Metanephros (tissue), 2 donors: ENCODE measurements at places on chromosomes 12 and 14. TPM values are rescaled to one million over a fixed set of nuclear protein-coding genes. Genes with fewer than 3 reads are reported as not detected.

Gene BHLHE41
- 1.8 TPM for total RNA-seq

Gene HSPA2
- 47.2 TPM for total RNA-seq

Gene RHOJ
- 13.4 TPM for total RNA-seq

Gene CDKN3
- total RNA-seq: 12.8 TPM

Gene DENND5B
- 44.0 TPM for total RNA-seq

Gene NKX2-8
- total RNA-seq: not detected

Gene SDR9C7
- total RNA-seq: not detected

Gene SRP54
- total RNA-seq: 46.4 TPM

Gene ZNF385A
- 12.1 TPM for total RNA-seq

Gene SYT1
- total RNA-seq: 23.6 TPM

Gene OLR1
- total RNA-seq: 3.0 TPM

Gene CD27
- 0.12 TPM for total RNA-seq

Gene TPPP2
- 1.8 TPM for total RNA-seq

Gene MYL2
- 8.3 TPM for total RNA-seq

Gene ACRBP
- total RNA-seq: 2.3 TPM

Gene FGF6
- total RNA-seq: 1.3 TPM

Gene SERPINA1
- total RNA-seq: 27.6 TPM

Gene KRT3
- total RNA-seq: not detected

Gene SLC7A7
- total RNA-seq: 33.2 TPM

Gene CISTR
- not detected for total RNA-seq

Gene GZMB
- 1.4 TPM for total RNA-seq

Gene PRR4
- 7.2 TPM for total RNA-seq

Gene KSR2
- total RNA-seq: 1.1 TPM

Gene GDF3
- 0.64 TPM for total RNA-seq

Gene RNFT2
- 7.4 TPM for total RNA-seq

Gene SIRT4
- 6.3 TPM for total RNA-seq

Gene VASH1
- total RNA-seq: 25.0 TPM

Gene RAD9B
- total RNA-seq: 0.93 TPM

Gene GLIPR1L2
- total RNA-seq: 3.4 TPM

Gene IL26
- not detected for total RNA-seq

Gene DYRK2
- total RNA-seq: 48.1 TPM

Gene TAPBPL
- 19.5 TPM for total RNA-seq

Gene KRT73
- not detected for total RNA-seq

Gene FOXG1
- total RNA-seq: 0.06 TPM

Gene PLEK2
- total RNA-seq: 1.3 TPM

Gene KERA
- total RNA-seq: 2.7 TPM

Gene KRT72
- not detected for total RNA-seq

Gene THAP2
- total RNA-seq: 7.2 TPM

Gene OTOGL
- 0.82 TPM for total RNA-seq

Gene ASB2
- 14.4 TPM for total RNA-seq

Gene LPAR5
- 2.2 TPM for total RNA-seq

Gene LRP6
- 133 TPM for total RNA-seq

Gene PTHLH
- 0.99 TPM for total RNA-seq

Gene KRT78
- not detected for total RNA-seq
